ENCODE measurements at places on chromosomes 3 and 15. TPM values are rescaled to one million over a fixed set of nuclear protein-coding genes. Genes with fewer than 3 reads are reported as not detected.
A peak's percentile ranks its signal among the peaks of the same experiment; 100 is the strongest.

GRCh38 chr3:126350502-126351085, 6.6 kb downstream of the KLF15 start:
- H3K36me3 ChIP-seq: no peaks in the 10 kb centered on the region
- no peak overlapping the region for H3K27ac ChIP-seq
- no peak for DNase-seq
- H3K4me1 ChIP-seq: peaks cover 5% of the 10 kb centered on the region
- no peaks in the 10 kb centered on the region for H3K27me3 ChIP-seq

GRCh38 chr3:45749880-45750279, 46.5 kb downstream of the SLC6A20 start:
- H3K4me1 ChIP-seq: no peaks in the 10 kb centered on the region
- H3K36me3 ChIP-seq: no peaks in the 10 kb centered on the region
- DNase-seq: no peak
- no peak overlapping the region for H3K4me3 ChIP-seq
- H3K27me3 ChIP-seq: no peaks in the 10 kb centered on the region
- H3K27ac ChIP-seq: no peak overlapping the region

GRCh38 chr3:186287711-186288110, 74.3 kb downstream of the DGKG start:
- DNase-seq: no peak
- no peak overlapping the region for H3K4me3 ChIP-seq
- H3K27me3 ChIP-seq: no peaks in the 10 kb centered on the region
- no peaks in the 10 kb centered on the region for H3K4me1 ChIP-seq
- no peak overlapping the region for H3K27ac ChIP-seq
- no peaks in the 10 kb centered on the region for H3K36me3 ChIP-seq

DNA sequence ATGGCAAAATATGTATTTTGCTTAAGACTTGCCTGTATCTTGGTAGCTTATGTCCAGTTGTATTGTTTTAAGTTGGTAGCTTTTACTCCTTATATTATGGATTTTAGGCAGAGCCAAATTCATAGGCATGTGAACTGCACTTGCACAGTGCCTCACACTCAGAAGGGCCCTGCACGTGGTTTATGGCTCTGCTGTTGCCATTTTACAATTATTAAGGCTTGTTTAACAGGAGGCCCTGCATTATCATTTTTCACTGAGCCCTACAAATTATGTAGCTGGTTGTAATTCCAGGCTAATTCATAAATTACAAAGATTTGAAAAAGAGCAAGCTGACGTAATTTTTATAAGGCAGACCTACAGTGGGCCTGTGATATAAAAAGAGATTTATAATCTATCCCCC, 537.6 kb upstream of the UBE2E2 start:
- H3K4me3 ChIP-seq: no peak overlapping the region
- no peaks in the 10 kb centered on the region for H3K27me3 ChIP-seq
- DNase-seq: no peak
- H3K36me3 ChIP-seq: no peaks in the 10 kb centered on the region

DNA sequence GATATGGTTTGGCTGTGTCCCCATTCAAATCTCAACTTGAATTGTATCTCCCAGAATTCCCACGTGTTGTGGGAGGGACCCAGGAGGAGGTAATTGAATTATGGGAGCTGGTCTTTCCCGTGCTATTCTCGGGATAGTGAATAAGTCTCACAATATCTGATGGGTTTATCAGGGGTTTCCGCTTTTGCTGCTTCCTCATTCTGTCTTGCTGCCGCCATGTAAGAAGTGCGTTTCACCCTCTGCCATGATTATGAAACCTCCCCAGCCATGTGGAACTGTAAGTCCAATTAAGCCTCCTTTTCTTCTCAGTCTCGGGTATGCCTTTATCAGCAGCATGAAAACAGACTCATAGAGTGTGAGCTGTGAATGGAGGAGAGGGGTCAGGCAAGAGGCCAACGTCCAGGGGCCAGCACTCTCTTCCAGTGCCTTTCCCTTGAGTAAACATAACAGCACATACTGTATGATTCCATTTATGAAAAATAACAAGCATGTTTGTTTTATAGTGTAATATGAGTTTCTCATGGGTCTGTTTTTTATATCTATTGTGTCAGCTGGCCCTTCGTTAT, 16.3 kb upstream of the LCTL start:
- no peak for DNase-seq
- no peaks in the 10 kb centered on the region for H3K27me3 ChIP-seq
- no peaks in the 10 kb centered on the region for H3K36me3 ChIP-seq
- H3K4me1 ChIP-seq: peaks cover 11% of the 10 kb centered on the region
- no peak overlapping the region for H3K27ac ChIP-seq
- no peak overlapping the region for H3K4me3 ChIP-seq

DNA sequence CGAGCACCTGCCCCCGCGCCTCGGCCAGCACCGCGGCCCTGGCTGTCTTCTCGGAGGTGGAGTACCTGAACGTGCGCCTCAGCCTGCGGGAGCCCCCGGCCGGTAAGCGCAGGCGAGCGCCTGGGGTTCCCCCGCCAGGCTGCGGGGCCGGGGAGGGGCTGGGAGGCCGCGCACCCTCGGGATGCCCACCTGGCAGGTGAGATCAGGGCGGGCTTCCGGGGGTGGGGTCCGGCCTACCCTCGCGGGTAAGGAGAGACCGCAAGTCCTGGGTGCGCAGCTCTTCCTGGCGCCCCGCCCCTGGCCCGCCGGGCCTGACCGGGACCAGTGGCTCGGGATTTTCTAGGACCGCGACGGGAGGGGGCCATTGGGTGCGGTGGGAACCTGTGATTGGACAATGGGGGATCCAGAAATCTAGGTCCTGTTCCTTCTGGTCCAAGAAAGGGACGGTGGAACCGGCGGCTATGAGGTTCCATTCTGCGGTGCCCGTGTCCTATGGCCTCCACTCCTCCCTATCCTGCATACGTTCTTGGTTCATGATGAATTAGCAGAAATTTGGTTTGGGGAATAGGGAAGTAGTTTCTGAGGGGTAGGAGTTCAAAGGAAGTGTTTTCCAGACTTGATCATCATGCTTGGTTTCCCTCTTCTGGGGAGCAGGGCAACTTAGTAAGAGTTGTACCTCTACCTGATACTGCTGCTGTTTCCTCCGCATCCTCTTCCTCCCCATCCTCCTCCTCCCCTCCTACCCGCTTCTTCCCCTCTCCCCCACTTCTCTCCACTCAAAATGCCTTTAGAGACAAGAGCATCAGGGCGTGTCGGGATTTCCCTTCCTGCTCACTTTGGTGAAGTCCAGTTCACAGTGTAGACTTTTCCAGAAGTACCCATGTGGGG, 808 bp downstream of the ARRDC4 start:
- H3K27me3 ChIP-seq: no peaks in the 10 kb centered on the region
- peak overlapping the region; percentile 64 for H3K27ac ChIP-seq
- H3K4me1 ChIP-seq: peaks cover 5% of the 10 kb centered on the region
- peak overlapping the region; percentile 67 for H3K4me3 ChIP-seq

TM6SF1 gene
- not detected for total RNA-seq

All from HCT116 (cell line).